ENCODE measurements at places on chromosomes 12 and 14.

- no peaks in the 10 kb centered on the region for H3K36me3 ChIP-seq
- peaks cover 9% of the 10 kb centered on the region for H3K27me3 ChIP-seq
- no peaks in the 10 kb centered on the region for H3K4me1 ChIP-seq
- DNase-seq: no peak
Observed at GRCh38 chr14:34137001-34137745, 186.3 kb upstream of the EGLN3 start.

DNA sequence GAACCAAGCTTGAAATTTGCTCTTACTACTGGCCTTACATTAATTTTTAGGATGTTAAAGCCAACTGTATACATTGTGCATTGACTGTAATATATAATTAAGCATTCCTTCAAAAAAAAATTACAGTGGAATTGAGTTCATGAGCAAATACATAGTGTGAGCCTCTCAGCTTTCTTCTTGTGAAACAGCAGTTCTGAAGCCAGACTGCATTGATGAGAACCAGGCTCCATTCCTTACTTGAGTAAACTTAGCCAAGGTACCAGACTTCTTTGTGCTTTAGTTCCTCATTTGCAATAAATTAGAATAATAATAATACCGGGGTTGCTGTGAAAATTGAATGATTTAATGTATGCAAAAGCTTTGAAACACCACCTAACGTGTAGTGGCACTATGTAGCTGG is 169.5 kb downstream of the ANO4 start:
- DNase-seq: no peak
- peaks cover 3% of the 10 kb centered on the region for H3K27me3 ChIP-seq
- H3K4me3 ChIP-seq: no peak overlapping the region
- no peaks in the 10 kb centered on the region for H3K4me1 ChIP-seq
- no peak overlapping the region for H3K27ac ChIP-seq

GRCh38 chr12:45034861-45035265 is 16.0 kb downstream of the DBX2 start:
- no peaks in the 10 kb centered on the region for H3K4me1 ChIP-seq
- DNase-seq: no peak
- H3K4me3 ChIP-seq: no peak overlapping the region
- H3K36me3 ChIP-seq: no peaks in the 10 kb centered on the region

DNA sequence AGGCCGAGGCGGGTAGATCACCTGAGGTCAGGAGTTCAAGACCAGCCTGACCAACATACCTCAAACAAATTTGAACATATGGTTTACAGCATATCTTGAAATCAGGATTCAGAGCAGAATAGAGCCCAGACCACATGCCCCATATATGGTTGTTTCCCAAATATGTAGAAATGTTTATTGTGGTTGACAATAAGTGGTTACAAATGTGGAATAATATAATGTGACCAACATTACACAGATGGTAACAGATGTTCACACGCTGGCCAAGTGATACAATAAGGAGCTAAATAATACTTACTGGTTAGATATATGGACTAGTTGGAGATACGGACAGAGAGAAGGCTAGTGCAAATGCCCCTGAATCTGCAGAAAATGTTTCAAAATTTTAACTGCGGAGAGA is 85.3 kb downstream of the MAPKAPK5 start:
- no peak overlapping the region for H3K27ac ChIP-seq
- peaks cover 8% of the 10 kb centered on the region for H3K36me3 ChIP-seq
- no peaks in the 10 kb centered on the region for H3K27me3 ChIP-seq

- H3K4me1 ChIP-seq: peaks cover 55% of the 10 kb centered on the region
- no peak for DNase-seq
- H3K27ac ChIP-seq: peak overlapping the region; percentile 79
- H3K27me3 ChIP-seq: no peaks in the 10 kb centered on the region
- no peaks in the 10 kb centered on the region for H3K36me3 ChIP-seq
- H3K4me3 ChIP-seq: no peak overlapping the region
Observed at GRCh38 chr12:96199464-96199863, 5.3 kb downstream of the ELK3 start.

DNA sequence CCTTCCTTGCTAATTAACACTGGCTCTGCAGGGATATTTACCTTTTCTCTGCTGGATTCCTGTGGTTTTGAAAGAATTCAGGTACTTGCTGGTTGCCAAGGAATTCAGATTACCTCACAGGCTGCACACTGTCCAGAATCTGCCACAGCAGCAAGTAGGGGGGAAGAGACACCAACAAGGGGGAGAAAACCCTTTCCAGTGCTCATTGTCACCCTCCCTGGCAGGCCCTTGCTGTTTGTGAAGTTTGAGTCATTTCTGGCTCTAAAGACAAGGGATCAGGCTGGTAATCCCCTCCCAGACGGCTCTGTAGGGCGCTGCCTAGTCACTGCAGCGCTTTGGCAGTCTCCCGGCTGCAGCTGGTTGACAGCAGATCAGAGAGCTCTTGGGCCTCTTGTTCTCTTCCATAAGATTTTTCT is 50.8 kb downstream of the TTLL5 start:
- no peak overlapping the region for H3K4me3 ChIP-seq
- no peaks in the 10 kb centered on the region for H3K27me3 ChIP-seq
- H3K4me1 ChIP-seq: no peaks in the 10 kb centered on the region

DNA sequence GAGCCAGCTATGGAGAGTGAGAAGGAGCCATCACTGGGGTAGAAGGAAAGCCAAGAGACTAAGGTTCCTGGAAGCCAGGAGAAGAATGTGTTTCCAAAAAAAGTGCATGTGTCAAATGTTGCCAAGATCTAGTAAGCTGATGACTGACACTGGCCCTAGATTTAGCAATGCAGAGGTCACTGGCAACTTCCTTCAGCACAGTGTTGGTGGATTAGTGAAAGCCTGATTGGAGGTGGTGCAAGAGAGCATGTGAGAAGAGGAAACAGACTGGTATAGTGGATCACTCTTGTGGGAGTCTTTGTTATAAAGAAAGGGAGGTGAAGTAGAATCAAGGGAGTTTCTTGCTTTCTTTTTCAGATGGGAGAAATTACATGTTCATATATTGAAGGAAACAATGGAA is 34.1 kb upstream of the CHGA start:
- H3K4me3 ChIP-seq: no peak overlapping the region
- H3K36me3 ChIP-seq: peaks cover 2% of the 10 kb centered on the region
- peaks cover 2% of the 10 kb centered on the region for H3K4me1 ChIP-seq

- no peak for DNase-seq
- no peak overlapping the region for H3K27ac ChIP-seq
- H3K4me3 ChIP-seq: no peak overlapping the region
- H3K36me3 ChIP-seq: no peaks in the 10 kb centered on the region
- peaks cover 23% of the 10 kb centered on the region for H3K4me1 ChIP-seq
Observed at GRCh38 chr12:96140174-96140573, 54.0 kb upstream of the ELK3 start.

DNA sequence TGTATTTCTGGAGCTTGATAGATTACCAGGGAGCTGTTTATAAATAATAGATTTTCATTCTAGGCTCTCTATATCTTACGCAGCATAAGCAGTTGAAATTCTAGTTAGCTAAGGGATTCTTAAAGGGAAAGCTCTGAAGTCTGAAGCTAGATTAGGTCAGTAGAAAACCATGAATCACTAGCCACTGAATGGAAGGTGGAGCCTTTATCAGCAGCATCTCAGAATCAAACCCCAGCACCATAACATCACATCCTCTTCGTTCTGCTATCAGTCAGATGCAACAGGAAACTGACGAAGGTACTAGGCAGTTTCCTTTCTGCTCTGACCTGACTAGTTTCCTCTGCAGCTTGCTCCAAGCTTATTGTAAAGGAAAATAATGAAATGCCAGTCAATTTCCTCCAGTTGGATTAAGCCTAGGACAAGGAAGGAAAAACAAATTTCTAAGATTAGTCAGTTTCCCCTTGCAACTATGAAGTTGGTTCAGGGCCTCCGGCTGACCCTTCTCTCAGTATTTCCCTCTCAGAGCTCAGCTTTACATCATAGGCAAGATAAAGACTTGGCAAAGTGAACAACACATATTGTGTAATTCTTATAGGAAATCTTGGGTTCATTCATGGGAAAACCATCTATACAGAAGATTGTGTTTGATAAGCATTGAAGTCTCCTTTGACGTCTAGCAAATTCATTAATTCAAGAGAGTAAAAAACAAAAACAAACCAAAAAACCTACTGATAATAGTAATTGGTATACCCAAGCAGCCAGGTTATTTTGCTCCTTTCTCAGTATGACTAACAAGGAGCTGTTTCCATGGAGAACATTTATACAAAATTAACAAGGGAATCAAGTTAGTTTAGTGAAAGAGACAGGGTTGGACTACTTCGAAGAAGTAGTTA is 43.4 kb upstream of the CFAP54 start:
- H3K27ac ChIP-seq: peak overlapping the region; percentile 94
- H3K4me3 ChIP-seq: peak overlapping the region; percentile 1
- peak; percentile 71 for DNase-seq
- no peaks in the 10 kb centered on the region for H3K27me3 ChIP-seq

- no peak overlapping the region for H3K27ac ChIP-seq
- DNase-seq: no peak
- peaks cover 9% of the 10 kb centered on the region for H3K4me1 ChIP-seq
- H3K36me3 ChIP-seq: no peaks in the 10 kb centered on the region
Observed at GRCh38 chr12:6416596-6416995, 28.2 kb upstream of the CD27 start.

DNA sequence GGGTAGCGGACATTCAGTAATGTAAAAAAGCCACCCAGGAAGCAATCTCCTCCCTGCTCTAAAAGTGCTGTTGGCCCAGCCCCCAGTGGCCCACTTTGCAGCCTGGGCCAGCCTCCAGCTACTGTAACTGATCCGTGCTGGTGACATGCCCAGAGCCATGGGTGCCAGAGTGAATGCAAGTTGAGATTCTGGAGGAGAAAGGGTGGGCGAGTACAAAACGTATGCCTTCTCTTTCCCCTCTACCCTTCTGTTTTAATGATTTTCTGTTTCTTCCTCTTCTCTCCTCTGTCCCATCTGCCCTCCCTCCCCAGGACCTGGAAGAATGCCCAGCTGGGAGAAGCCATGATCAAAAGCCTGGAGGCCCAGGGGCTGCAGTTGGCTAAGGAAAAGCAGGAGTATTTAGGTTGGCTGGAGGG is 16.9 kb downstream of the PLEKHD1 start:
- H3K4me1 ChIP-seq: no peaks in the 10 kb centered on the region
- no peaks in the 10 kb centered on the region for H3K36me3 ChIP-seq
- H3K4me3 ChIP-seq: no peak overlapping the region
- peaks cover 18% of the 10 kb centered on the region for H3K27me3 ChIP-seq
- H3K27ac ChIP-seq: no peak overlapping the region

DNA sequence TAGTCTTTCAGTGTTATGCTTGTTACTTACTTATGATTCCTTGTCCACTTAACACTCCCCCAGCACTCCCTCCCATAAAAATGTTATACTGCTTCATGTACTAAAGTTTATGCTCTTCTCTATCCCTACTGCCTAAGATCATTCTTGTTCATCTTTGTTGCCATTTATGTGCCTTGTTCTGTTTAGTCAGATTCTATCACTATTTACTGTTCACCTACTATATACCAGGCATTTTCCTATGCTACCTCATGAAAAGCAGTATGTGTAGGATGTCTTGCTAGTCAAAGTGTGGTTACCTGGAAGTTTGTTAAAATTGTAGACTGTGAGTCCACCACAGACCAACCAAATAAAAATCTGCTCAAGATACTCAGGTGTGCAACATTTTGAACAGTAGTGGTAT is 23.9 kb downstream of the ERH start:
- peaks cover 2% of the 10 kb centered on the region for H3K4me1 ChIP-seq
- no peaks in the 10 kb centered on the region for H3K27me3 ChIP-seq
- no peak for DNase-seq
- no peak overlapping the region for H3K27ac ChIP-seq

DNA sequence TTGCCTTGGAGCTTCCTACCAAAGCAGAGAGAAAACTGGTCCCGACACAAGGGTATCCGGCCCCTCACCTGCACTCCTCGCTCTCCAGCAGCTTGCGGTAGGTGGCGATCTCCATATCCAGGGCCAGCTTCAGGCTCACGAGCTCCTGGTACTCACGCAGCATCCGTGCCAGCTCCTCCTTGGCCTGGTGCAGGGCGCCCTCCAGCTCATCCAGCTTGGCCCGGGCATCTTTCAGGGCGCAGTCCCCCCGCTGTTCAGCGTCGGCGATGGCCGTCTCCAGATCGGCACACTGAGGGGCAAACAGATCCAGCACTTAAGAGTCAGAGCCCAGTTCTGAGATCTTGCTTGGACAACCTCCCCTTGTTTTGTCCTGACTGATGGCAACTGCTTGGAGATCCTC is 13.7 kb downstream of the KRT72 start:
- no peak overlapping the region for H3K4me3 ChIP-seq
- no peaks in the 10 kb centered on the region for H3K27me3 ChIP-seq
- H3K4me1 ChIP-seq: peaks cover 80% of the 10 kb centered on the region
- H3K36me3 ChIP-seq: no peaks in the 10 kb centered on the region
- no peak for DNase-seq

GRCh38 chr12:116642106-116642505 is 82.9 kb downstream of the MAP1LC3B2 start:
- no peak overlapping the region for H3K27ac ChIP-seq
- H3K27me3 ChIP-seq: no peaks in the 10 kb centered on the region
- peaks cover 10% of the 10 kb centered on the region for H3K36me3 ChIP-seq
- no peak overlapping the region for H3K4me3 ChIP-seq
- no peaks in the 10 kb centered on the region for H3K4me1 ChIP-seq

GRCh38 chr12:22282283-22282682 is 52.2 kb downstream of the ST8SIA1 start:
- H3K36me3 ChIP-seq: no peaks in the 10 kb centered on the region
- DNase-seq: no peak
- H3K4me3 ChIP-seq: no peak overlapping the region
- no peak overlapping the region for H3K27ac ChIP-seq
- peaks cover under 1% of the 10 kb centered on the region for H3K4me1 ChIP-seq

DNA sequence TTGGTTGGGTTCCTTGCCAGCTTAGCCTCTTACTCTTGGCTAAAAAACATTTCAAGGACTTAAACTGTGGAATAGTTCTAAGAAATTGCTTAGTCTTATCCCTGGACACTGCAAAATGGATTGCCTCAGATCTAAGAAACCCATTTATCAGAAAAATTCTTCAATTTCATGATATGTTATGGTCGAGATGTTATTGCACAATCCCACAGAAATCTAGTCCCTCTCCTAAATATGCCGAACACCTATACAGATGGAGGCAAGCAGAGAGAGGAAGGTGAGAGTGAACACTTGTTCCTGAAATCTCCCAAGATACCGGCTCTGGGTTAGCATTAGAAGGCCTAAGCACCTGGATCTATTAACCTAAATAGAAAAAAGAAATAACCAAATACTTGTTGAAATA is 267.2 kb downstream of the PAWR start:
- no peaks in the 10 kb centered on the region for H3K4me1 ChIP-seq
- no peaks in the 10 kb centered on the region for H3K36me3 ChIP-seq
- H3K27ac ChIP-seq: no peak overlapping the region
- H3K4me3 ChIP-seq: no peak overlapping the region
- peaks cover 1% of the 10 kb centered on the region for H3K27me3 ChIP-seq
- no peak for DNase-seq

- H3K4me1 ChIP-seq: peaks cover 35% of the 10 kb centered on the region
- no peak for DNase-seq
- no peaks in the 10 kb centered on the region for H3K27me3 ChIP-seq
- peak overlapping the region; percentile 99 for H3K4me3 ChIP-seq
- H3K27ac ChIP-seq: peak overlapping the region; percentile 60
Observed at GRCh38 chr12:6569312-6569711, 1.2 kb upstream of the NOP2 start.

DNA sequence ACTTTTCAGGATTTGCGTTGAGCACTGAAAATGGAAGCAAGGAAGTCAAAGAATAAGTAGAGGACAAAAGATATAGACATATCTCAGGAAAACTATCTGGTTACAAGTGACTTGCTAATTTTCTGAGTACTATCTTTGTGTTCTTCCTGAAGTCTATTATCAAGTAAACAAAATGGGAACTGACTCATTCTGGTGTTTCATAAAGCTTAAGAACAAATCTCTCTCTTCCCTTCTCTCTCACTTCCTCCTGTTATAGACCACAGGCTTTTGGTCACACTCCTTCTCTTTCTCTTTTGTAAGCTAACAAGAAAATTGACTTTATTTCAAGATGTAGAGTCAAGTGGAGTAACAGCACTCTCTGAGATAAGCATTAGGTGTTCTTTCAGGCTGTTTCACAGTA is 406.6 kb upstream of the SYT1 start:
- no peaks in the 10 kb centered on the region for H3K27me3 ChIP-seq
- DNase-seq: no peak
- no peak overlapping the region for H3K4me3 ChIP-seq
